NCI-H2081 treated with DMSO at 0.1 percent for 48 hours (cell line): ENCODE measurements at places on chromosomes 7 and 10.

- no peak for DNase-seq
Measured at GRCh38 chr10:44935201-44935965, 24.2 kb upstream of the RASSF4 start.

DNA sequence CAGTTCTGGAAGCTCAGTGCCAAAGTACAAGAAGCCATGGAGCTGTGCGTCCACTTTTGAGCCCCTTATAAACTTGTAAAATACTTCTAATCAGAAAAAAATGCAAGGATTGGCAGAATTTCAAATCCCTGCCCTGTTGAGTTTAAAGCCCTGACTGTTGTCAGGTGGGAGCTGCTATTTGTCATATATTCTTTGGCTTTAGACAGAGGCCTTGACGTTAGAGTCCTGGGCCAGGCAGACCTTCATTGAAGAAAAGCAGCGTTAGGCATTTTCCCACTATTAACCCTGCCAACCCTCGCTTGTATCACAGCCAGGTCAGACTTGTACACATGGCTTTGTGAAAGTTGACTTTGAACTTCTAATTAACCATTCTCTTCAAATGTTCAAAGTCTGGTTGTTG is 155.4 kb downstream of the TWIST1 start:
- no peak for DNase-seq

GRCh38 chr10:104327745-104328645 is 10.3 kb downstream of the ITPRIP start:
- DNase-seq: no peak

GRCh38 chr7:107494884-107495283 is 25.0 kb downstream of the GPR22 start:
- no peak for DNase-seq

DNA sequence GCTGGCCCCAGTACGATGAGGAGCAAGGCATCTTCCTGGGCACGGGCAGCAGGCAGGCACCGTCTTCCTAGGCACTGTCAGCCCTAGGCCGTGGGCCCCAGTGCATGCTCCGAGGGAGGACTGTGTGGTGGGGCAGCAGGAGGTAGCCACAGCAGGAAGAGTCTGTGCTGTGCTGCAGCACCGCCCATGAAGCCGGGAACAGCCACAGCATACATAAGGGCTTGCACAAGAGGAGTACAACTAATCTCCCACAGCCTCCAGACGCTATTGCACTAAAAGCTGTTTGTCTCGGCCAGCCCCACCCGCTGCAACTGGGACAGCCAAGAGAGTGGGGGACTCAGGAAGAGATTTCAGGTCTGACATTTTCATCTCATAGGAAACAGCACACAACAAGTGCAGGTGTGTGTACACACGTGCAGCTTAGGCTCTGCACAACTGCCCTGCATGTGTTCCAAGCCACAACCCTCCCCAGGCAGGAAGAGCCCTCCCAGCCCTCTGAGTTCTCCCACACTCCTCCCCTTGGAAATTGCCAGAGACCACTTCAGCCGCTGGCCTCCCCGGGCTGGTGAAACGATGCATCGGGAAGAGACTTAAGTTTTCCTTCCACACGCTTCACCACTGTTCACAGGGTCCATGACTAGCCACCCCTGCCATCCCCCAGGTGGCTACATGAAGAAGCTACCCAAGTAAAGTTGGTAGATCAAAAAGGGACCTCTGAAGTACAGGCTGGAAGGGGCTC is 88.1 kb upstream of the DDC start:
- no peak for DNase-seq

DNA sequence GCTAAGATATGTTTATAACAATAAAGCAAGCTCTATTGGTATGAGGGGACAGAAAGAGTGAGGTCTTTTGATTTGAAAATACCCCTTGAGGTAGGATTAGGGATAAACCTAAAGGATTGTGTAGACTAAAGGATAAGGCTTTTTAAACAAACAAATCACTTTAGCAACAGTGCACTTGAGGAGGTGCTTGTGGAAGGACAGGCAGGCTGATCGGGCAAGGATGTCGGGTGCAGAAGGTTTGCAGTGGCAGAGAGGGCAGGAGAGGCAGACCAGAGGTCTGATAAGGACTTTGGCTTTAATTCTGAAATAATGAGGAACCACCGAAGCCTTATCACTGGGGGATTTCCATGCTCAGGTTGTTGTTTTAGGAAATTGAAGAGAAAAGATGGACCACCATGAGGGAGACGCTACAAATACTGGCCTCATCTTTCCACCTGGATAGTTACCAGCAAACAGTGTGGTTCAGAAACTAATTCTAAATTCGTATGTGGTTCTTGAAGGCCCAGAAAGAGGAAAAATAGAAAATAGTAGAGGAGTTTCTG is 119.5 kb upstream of the KLF6 start:
- no peak for DNase-seq

GRCh38 chr7:72163271-72163670 is 248.9 kb downstream of the CALN1 start:
- no peak for DNase-seq

DNA sequence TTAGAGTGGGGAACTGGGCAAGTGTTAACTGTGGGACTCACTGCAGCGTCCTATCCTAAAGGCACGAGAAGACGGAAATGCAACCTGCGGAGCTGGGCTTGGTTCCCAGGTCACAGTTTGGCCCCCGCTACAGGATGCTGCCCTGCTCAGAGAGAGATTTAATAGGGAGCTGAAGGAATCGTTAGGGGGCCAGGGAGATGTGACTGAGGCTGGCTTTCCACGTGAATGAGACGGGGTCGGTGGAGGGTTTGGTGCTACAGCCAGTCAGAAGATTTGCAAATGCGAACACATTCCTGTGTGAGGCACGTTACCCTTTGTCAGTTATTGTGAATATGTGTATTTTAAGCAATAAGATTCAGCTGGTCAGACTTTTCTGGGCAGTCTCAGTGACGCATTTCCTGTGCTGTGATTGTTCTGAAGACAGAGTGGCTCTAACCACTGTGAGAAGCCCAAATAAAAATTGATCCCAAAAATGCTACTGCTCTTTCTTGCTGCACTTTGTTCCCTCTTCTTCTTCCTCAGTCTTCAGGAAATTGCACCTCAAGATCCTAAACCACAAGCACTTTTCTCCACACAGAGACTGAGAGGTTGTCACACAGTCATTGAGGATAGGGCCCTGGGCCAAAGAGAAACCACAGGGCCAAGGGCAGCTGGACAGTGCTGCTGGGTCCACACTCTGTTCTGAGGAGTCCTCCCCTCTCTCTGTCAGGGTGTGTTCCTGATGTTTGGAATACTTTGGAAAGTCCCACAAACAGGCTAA is 21.2 kb downstream of the CYP17A1 start:
- no peak for DNase-seq

- DNase-seq: no peak
Measured at GRCh38 chr10:128981881-128982615, 485.0 kb upstream of the MGMT start.

DNA sequence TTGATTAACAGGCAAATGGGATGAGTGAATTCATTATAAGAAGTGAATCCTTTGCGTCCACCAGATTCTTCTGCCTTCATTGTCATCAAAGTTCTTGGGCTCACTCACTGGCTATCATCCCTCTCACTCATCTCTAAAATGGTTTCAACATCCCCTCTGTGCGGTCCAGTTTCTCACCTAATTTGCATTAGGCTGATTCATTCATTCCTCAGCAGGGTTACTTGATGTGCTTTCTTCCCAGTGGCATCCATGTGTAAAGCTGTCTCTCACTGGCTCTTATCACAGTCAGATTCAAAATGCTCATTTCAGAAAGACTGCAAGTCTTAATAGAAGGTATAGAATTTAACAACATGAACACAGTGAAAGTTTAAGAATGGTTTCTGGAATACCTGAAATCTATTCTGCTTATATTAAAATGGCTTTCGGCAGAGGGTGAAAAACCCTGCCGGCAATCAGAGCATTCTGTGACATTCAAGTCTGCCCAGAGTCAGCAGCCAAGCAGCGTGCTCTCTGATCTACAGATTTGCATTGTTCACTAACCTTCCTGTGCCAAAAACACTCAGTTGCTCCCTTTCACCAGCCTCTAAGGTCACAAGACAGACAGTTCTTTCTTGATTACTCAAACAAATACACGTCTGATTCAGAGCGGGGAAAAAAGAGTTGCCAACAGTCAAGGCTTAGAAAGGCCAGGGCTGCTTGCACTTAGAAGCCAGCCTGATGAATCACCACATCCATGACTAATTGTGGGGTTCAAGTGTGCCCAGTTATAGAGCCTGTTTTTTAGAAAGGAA is 106.7 kb downstream of the TES start:
- DNase-seq: no peak

- no peak for DNase-seq
Measured at GRCh38 chr7:7183838-7184463, 1.6 kb downstream of the C1GALT1 start.

DNA sequence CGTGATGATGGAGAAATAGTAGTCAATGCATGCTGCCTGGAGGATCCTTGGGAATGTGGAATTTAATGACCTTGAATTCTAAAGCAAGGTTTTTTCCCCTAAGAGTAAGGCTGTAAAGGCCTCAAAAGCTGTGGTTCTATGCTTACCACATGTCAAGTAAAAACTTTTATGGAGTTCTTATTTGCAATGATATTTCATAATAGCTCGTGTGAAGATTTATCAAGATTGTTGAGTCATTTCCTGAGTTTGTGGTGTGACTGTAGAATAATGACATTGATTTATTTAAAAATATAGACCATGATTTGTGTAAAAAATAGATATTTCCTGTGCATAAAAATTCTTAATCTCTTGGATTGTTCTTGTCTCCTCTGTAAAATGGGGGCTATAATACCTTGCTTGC is 67.5 kb upstream of the SORCS1 start:
- no peak for DNase-seq

DNA sequence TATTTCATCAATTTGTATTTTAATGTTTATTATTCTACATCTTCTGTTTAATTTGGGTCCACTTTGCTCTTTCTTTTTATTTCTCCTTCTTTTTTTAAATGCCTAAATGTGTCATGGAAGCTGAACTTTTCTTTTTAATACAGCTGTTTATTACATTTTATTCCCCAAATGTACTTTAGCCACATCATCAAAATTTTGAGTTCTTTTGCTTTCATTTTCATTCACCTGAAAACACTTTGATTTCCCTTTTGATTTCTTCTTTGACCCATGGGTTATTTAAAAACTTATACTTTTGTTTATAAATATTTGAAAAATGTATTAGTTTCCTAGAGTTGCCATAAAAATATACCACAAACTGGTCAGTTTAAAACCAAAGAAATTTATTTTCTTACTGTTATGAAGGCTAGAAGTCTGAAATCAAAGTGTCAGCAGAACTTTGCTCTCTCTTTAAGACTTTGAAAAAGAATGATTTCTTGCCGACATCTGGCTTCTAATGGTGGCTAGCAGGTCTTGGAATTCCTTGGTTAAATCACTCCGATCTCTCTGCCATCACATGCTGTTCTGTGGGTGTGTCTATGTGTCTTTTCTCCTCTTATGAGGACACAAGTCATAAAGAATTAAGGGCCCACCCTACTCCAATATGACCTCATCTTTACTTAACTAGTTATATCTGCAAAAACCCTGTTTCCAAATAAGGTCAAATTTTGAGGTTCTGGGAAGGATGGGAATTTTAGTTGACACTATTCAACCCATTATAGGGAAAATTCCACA is 225.5 kb downstream of the ANKRD7 start:
- no peak for DNase-seq

DNA sequence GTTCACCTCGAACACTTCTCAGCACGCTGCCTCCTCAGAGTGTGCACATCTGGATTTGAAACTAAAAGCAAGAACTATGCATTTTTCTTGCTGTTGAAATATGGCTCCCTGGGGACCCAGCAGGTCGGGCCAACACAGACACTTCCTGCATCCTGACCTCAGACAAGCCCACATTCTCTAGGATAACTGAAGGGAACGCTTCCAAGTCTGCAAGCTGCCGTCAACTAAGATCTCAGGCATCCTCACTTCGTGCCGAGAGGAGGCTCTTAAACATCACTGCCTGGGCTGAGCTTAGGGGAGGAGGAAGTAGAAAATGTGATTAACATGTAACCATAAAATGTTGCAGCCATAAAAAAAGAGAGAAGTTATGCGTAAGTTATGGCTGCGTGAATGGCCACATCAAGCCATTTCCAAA is 65.5 kb downstream of the PYROXD2 start:
- no peak for DNase-seq

DNA sequence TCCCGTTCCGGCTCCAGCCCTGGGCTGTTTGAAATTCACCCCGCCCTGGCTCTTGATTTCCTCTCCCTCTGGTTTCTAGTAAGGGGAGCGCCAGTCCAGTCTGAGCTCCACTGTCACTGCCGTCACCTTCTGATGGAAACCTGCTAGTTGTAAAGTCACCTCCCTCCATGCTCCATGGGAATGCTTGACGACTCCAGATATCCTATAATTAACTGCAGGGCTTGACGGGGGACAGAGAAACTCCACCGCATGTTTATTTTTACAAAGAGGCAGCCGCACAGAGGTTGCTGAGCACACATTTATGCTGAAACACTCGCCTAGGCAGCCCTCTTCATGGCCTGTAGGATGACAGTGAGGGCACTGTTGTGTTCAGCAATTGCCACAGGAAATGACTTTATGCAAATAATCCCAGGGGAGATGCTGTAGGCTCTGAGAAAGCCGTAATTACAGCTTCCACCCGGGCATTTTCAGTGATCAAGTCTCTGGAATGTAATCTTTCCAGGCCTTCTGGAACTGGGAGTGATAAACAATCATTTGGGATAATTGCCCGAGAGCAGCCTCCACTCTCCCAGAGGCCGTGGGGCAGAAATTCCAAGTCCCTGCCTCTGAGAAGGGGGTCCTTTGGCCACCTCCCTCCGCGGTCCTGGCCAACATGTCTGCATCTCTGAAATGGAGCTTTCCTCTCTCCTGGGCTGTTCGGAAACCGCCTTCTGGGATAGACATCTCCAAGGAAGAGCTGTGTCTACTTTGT is 300.5 kb downstream of the KLF6 start:
- DNase-seq: no peak

DNA sequence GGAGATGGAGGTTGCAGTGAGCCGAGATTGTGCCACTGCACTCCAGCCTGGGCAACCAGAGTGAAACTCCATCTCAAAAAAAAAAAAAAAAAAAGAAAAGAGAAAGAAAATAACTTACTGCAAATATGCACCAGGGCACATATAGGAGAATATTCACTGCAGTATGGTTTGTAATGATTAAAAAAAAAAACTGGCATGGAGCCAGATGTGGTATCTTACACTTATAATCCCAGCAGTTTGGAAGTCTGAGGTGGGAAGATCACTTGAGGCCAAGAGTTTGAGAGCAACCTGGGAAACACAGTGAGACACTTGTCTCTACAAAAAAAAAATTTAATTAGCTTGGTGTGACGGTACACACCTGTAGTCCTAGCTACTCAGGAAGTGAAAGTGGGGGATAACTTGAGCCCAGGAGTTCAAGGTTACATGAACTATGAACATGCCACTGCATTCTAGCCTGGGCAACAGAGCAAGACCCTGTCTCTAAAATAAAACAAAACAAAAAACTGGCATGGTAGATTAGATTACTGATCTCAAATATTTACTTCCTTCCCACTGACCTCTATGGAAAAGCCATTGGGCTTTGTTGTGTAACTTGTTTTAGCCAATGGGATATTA is 85.6 kb downstream of the MICU1 start:
- DNase-seq: no peak

GRCh38 chr7:102193806-102194205 is 92.9 kb upstream of the SH2B2 start:
- DNase-seq: no peak

GRCh38 chr10:46029461-46030030 is 877 bp downstream of the NCOA4 start:
- DNase-seq: no peak

- DNase-seq: no peak
Measured at GRCh38 chr10:27569946-27570345, 65.8 kb downstream of the RAB18 start.

- no peak for DNase-seq
Measured at GRCh38 chr7:107788662-107789061, 14.4 kb downstream of the SLC26A3 start.

- no peak for DNase-seq
Measured at GRCh38 chr10:29849886-29850285, 209.5 kb downstream of the JCAD start.
